Left ventricle myocardium inferior (tissue), 1 donor: ENCODE measurements at places on chromosomes 5 and 9. TPM values are rescaled to one million over a fixed set of nuclear protein-coding genes. Genes with fewer than 3 reads are reported as not detected.

DNA sequence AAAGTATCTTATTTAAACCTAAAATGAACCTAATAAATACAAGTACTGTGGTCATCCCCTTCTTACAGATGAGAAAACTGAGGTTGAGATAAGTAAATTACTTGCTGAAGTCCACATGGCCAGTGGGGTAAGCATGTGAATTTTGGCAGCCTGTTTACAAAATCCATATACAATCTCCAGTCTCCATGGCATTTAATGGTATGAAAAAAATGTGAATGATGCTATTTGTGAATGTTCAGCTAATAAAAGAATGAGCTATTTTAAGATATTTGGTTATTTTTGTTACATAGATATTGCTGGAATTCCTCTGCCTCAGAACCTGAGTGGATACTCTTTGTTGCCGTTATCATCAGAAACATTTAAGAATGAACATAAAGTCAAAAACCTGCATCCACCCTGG is 19.3 kb upstream of the GPR150 start:
- DNase-seq = no peak

DNA sequence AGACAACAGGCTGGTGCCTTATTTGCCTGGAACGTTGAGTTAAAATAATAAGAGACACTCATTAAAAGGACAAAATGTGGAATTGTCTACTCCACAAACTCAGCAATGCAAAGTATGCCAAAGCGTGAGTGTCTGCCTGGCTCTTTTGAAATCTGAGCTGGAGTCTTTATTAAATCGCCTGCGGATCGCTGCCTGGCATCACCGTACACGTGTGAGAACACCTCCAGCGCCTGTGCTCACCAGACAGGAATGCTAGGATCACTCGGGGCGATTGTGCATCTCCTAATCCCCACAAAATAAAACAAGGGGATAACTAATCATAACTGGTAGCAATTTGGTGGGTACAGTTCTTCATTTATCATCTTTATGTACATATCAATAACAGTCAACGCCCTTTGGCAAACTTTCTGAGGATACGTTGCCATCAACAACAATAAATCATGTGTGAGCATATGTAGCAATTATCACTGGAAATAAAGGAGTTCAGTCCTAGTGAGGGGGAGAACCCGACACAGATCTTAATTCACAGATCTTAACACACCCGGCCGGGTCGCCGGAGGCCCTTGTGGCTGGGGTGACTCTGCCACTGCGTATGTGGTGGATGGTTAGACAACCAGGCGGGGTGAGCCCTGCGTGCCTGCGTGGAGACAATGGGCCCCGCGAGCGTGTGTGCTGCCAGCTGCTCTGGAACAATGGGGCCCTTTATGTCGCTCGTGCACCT is 284.9 kb upstream of the IRX1 start:
- no peak for DNase-seq

GRCh38 chr9:134229466-134230091 is 65.2 kb upstream of the RNU6ATAC start:
- no peak for DNase-seq

- DNase-seq = peak; percentile 62
These were observed 141.4 kb downstream of the CCDC192 start for GRCh38 chr5:127844581-127845021.

DNA sequence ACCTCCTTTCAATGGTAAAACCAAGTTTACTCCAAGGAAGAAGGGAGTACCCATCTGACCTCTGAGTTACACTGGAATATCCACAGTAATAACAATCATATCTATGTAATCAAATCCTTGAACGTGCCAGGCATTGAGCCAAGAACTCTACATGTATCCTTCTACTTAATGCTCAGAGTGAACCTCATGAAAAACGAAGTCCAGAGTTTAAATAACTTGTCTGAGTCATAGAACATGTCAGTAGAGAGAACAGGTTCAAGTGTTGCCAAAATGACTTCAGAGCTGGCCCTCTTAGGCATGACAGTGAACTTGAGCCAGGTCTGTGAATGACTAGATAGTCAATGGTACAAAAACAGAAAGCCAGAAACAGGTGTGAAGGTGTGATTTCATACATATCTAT is 164.1 kb upstream of the ZNF618 start:
- DNase-seq = no peak

GRCh38 chr5:57033503-57033902 is 81.6 kb upstream of the MIER3 start:
- no peak for DNase-seq

GRCh38 chr5:141994511-141995136 is 18.2 kb downstream of the GNPDA1 start:
- DNase-seq = no peak

DNA sequence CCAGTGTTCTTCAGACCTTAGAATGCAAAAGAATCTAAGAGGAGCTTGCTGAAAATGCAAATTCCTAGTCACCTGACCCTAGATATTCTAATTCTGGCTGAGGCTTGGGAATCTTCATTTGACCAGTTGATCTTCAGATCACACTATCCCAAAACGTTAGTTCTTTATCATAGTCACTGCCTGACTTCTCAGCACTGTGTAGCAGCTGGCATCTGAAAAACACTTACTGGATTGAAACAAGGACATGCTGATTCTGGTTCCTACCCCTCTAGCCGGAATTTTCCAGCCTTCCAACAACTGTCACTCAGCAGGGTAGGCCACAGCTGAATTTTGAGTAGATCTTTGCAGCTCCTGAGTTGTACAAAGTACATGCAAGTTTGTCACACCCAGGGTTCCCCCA is 72.2 kb downstream of the EBF1 start:
- DNase-seq = no peak

PHF19 gene
- total RNA-seq = 13.0 TPM
